ENCODE measurements at places on chromosomes 5 and 9. TPM values are rescaled to one million over a fixed set of nuclear protein-coding genes. Genes with fewer than 3 reads are reported as not detected.

TXNDC15 gene
- total RNA-seq: 94.9 TPM

LCN2 gene
- total RNA-seq: not detected

GOLM1 gene
- total RNA-seq: 106 TPM

CXCL14 gene
- not detected for total RNA-seq

ITGA1 gene
- total RNA-seq: 29.7 TPM

SLC46A2 gene
- total RNA-seq: not detected

SPINK6 gene
- 0.61 TPM for total RNA-seq

NFX1 gene
- 16.4 TPM for total RNA-seq

SPATA31A3 gene
- not detected for total RNA-seq

DNA sequence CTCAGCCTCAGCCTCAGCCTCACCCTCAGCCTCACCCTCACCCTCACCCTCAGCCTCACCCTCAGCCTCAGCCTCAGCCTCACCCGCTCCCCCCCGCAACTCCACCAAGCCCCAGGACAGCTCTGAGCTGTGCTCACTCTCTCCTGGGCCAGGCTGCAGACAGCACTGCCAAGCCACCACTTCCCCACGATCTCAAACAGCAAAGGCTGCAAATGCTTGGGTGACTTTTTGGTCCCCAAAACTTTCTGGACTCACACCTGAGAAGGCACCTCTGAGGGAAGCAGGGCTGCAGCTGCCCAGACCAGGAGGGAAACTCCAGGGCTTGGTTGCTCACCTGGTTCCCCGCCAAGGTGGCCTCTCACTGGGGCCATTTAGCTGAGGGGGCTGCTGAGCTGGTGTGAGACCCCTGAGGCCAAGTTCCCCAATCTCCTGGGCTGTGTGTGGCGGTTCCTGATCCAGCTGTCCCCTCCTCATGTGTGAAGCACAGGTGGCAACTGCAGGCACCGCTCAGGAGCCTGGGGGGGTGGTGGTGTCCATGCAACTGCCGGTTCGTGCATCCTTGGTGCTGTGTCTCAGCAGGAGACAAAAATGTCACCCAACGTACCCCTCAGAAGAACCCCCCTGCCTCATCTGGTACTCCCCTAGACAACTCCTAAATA is 17.8 kb downstream of the MRPL36 start:
- no peak for DNase-seq

DNA sequence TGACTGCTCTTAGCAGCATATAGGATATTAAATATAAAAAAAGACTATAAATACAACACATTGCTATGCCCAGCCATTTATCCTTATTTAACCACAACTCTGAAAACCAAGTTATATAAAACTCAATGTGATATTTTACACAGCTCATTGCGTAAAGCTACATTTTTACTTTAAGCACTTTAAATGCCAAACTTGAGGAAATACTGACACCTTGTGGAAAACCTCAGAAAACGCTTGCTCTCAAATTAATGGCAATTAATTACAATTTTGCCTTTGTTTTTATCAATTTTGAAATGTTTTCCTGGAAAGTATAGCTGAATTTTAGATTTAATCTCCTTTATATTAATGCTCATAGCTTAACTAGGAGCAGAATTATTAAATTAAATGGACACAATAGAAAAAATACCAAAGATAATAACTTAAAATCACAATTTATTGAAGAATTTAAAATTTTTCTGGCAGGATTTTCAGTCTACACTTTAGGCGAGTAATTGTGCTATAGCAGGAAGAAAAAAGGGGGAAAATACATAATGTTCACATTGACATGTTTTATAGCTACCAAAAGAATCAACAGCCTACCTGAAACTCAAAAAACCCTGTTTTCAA is 25.2 kb upstream of the PLAC8L1 start:
- peak; percentile 36 for DNase-seq

- peak; percentile 73 for DNase-seq
Observed at GRCh38 chr9:114911167-114911821, 19.1 kb downstream of the TNFSF8 start.

GRCh38 chr5:55472642-55473041 is 62.1 kb downstream of the PLPP1 start:
- no peak for DNase-seq

DNA sequence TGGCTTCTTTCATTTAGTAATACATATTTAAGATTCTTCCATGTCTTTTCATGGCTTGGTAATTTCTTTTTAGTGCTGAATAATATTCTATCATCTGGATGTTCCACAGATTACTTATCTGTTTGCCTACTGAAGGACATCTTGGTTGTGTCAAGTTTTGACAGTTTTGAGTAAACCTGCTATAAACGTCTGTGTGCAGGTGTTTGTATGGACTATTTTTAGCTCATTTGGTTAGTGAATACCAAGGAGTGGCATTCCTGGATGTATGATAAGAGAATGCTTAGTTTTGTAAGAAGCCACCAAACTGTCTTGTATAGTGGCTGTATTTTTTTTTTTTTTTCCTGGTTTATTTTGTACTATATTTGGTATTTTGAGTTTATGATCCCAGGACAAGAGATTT is 38.4 kb downstream of the PRRC1 start:
- DNase-seq: no peak

GRCh38 chr5:172984244-172984953 is 828 bp downstream of the ATP6V0E1 start:
- DNase-seq: peak; percentile 76

DNA sequence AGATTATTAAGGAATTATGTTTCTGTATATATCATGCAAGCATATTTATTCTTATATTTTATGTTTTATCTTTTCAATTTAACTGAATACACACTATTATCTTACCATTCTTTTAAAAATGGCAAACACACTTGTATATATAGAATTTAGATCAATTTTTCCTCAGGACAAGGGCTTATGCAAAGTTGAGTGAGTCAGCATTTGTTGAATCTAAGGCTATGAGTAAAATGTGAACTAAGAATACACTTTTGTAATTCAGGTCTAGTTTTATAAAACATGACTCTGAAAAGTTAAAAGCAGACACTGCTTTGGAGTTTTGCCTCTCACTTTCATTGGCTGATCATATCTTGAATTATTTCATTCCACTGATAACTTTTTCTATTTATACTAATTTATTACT is 127.8 kb downstream of the FOCAD start:
- no peak for DNase-seq

- DNase-seq: peak; percentile 79
Observed at GRCh38 chr5:140041492-140042392, 1.4 kb downstream of the NRG2 start.

- peak; percentile 6 for DNase-seq
Observed at GRCh38 chr9:124202447-124202971, 55.2 kb upstream of the NEK6 start.

GRCh38 chr9:108836781-108837180 is 19.0 kb downstream of the ACTL7B start:
- DNase-seq: no peak

DNA sequence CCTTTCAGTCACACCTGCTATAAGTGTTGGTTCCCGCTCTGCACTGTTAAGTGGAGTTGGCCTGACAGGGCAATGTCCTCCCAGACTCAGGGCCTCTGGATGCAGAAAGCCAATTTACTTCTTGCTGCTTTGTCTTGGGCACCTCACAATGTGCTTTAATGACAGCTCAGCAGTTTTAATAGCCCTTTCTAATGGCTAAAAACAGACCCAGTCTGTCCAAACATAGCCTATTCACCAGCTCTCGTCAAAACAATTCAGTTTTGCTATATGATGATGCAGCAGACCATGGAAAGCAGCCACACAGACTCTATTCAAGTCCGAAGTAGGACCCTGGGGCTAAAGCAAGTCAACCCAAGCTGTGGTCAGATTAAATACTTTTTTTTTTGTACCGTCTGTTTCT is 529.1 kb upstream of the SEMA6A start:
- DNase-seq: peak; percentile 97

DNA sequence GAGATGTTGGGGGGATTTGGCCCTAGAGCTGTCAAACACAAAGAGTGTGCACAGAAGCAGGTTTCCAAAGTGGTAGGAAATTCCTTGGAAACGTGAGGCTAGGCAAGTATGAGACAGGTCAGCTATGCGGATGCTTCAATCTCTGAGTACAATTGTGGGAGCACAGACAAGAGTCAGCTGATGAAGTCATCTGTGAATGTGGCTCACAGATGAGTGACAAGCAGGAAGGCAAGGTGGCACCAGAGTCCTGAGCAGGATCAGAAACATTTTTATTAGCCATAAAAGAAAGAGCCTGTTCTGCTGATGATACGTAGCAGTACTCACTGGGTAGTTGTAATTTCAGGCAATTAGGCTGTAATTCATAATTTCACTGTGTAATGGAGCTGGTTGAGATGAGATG is 117.0 kb downstream of the DCP2 start:
- DNase-seq: no peak

DNA sequence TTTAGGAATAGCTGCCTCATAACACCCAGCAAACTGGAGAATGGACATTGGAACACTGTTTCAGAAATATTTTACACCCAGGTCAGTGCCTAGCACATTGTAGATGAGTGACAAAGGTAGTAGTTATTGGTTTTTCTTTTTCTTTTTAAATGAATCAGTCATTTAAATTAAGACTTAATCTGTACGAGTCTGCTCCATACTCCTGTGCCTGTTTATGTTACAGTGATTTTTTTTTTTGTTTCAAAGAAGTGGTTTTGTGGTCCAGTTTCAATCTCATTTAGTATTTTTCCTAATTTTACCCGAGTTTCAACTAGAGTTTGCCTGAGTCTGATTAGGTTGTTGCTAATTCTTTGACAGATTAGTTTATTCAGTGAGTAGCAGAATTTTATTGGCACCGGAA is 16.2 kb downstream of the LMNB1 start:
- no peak for DNase-seq

Measured in SK-MEL-5 (cell line).